ENCODE measurements at places on chromosomes 1 and 21.

DNA sequence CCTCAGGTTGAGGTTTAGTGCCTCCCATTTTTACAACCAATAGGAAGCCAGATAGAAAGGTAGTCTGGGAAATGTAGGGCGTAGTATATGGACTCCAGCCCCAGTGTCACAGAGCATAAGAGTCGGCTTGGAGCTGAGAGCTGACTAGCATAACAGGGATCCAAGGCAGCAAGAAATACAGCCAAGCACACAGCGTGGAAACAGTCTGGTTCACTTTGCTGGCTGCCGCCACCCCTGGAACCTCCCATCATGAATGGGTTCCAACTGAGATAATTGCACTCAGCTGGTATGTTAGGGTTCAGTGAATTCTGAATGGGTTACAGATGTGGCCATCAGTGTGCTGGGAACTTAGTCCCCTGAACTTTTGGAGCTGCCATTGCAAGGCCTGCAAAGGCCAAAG, 76.7 kb upstream of the GPR88 start:
- DNase-seq = no peak

DNA sequence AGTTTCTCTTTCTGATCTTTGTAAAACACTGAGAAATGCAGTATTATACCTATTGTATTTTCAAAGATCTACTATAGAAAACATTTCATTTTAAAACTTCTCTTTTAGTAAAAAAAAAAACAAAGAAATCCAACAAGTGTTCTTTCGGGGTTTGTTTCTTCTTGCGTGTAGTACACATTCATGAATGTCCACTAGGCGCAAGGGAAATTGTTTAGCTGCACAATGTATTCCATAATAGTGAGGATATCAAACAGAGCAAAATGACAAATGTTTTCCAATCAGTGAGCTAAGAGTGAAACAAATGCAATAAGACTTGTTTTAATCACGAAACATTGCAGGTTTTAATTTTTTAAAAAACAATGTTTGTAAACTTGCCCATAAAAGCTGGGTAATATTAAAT, 68.6 kb downstream of the LHX8 start:
- no peak for DNase-seq

DNA sequence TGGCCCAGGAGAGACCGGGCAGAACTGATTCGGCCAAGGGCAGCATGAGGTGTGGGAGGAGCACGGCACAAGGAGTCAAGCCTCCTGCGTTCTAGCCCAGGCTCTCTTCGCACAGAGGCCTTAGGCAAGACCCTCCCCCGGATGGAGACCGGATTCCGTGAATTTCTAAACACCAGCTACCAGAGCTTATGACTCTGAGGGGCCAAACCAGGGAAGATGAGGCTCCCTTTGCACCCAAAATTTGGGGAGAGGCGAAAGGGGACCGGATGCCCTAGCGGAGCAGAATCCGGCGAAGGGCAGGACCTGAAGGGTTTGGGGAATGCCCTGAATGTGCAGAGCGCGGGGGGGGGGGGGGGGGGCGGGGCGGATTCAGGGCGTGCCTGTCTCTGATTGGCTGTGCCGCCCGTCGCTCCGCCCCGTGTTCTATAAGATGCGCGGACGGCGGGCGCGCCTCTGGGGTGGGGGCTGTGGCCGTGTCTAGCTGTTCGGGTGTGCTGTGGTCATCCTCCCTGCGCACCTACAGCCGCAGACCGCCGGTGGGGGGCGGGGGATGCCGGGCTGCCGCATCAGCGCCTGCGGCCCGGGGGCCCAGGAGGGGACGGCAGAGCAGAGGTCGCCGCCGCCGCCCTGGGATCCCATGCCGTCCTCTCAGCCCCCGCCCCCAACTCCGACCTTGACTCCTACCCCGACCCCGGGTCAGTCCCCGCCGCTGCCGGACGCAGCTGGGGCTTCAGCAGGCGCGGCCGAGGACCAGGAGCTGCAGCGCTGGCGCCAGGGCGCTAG, at the start of gene TRNP1:
Gene TRNP1, plus strand, starts transcription at position 456 of the 783 bp plus-strand sequence. Its CDS starts 95 bp downstream, at position 551.
- DNase-seq = peak; percentile 49

- DNase-seq = no peak
Observed at GRCh38 chr21:39374046-39374445, 25.2 kb upstream of the HMGN1 start.

DNA sequence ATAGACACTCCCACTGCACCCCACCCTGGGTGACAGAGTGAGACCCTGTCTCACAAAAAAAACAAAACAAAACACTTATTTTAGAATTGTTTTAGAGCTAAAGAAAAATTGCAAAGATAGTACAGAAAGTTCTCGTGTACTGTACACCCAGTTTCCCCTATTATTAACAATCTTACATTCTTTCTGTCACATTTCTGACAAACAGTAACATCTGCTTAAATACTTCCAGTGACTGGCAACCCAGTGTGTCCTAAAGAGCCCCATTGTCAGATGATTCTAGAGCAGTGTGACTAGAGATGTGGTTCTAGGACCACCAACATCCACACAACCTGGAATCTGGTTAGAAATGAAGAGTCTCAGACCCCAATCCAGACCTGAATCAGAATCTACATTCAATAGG, 90.5 kb downstream of the LEPR start:
- DNase-seq = no peak

GRCh38 chr1:113677250-113678158, 81.8 kb downstream of the PHTF1 start:
- peak; percentile 27 for DNase-seq

GRCh38 chr1:111582016-111582415, 37.6 kb upstream of the RAP1A start:
- no peak for DNase-seq

- DNase-seq = no peak
Observed at GRCh38 chr1:202680586-202681352, 29.5 kb downstream of the SYT2 start.

GRCh38 chr1:155396874-155397476, 76.3 kb downstream of the RUSC1 start:
- no peak for DNase-seq

- DNase-seq = no peak
Observed at GRCh38 chr1:36126005-36126716, 1.1 kb upstream of the COL8A2 start.

- no peak for DNase-seq
Observed at GRCh38 chr1:119541389-119541788, 34.4 kb downstream of the HSD3B1 start.

DNA sequence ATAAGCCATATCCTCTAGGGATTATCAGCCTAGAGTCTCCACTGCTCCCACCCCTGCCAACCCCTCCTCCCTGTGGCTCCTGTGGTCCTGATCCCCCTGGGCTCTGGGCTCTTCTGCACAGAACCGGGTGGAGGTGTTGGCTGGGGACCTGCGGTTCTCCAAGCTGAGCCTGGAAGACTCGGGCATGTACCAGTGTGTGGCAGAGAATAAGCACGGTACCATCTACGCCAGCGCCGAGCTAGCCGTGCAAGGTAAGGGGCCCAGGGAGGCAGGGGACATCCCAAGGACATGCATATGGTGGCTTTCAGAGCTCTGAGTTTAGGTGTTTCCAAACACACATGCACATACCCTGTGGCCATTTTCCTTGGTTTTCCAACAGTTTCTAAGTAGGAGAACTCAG, 19.3 kb downstream of the CNTN2 start:
- no peak for DNase-seq

GRCh38 chr1:226349801-226350518, 41.0 kb upstream of the LIN9 start:
- no peak for DNase-seq

- peak; percentile 46 for DNase-seq
Observed at GRCh38 chr1:150282558-150282958, 204 bp downstream of the CIART start.

GRCh38 chr1:117621316-117621715, 15.5 kb downstream of the TENT5C start:
- DNase-seq = no peak

DNA sequence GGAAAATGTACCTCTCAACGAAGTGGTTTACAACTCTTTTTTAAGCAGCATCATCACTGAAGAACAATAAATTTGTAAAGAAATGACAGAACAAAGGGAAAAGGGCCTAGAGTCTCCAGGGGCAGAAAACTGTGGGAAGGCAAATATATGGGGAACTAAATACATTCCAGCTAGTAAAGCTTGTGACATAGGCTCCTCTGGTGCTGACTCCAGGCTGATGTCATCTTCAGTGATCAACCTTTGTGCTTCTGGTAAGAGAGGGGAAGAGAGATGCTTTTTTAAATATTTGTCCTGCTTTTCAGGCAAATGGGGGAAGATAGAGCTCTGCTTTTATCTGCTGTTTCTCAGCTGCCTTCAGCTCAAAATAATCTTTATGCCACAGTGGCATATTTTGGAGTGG, 323.2 kb downstream of the LRRIQ3 start:
- DNase-seq = no peak

GRCh38 chr1:206127336-206127735, 10.1 kb upstream of the AVPR1B start:
- no peak for DNase-seq

DNA sequence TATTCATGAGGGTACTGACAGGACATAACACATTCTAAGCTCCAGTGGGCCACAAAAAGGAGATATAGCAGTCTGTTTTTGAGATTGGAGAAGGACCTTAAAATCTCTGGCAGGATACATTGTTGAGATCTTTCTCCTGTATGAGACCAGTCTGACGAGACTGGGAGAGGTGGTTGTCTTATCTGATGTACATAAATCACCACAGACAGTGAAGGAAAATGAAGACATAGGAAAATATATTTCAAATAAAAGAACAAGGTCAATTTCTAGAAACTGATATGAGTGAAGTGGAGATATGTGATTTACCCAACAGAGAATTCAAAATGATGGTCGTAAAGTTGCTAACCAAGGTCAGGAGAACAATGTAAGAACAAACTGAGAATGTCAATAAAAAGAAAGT, 21.3 kb upstream of the EGLN1 start:
- no peak for DNase-seq

- no peak for DNase-seq
Observed at GRCh38 chr1:6448749-6449631, 17.0 kb downstream of the TNFRSF25 start.

DNA sequence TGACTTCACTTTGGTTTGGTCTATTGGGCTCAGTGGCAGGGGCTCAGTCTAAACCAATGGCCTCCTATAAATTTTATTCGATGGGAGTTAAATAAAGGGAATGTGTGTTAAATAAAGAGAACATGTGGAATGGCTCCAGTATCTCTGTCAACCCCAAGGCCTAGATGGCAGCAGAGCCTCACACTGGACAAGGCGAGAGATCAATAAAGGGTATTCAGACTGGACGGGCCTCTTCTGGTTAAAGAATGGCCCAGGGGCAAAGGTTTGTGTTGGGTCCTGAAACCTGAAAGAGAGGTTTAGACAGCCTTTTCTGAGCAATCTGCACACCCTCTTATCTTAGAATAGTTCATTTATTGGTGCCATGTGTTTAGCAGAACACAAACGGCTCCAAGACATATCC, 34.7 kb downstream of the SH3BP5L start:
- DNase-seq = no peak

DNA sequence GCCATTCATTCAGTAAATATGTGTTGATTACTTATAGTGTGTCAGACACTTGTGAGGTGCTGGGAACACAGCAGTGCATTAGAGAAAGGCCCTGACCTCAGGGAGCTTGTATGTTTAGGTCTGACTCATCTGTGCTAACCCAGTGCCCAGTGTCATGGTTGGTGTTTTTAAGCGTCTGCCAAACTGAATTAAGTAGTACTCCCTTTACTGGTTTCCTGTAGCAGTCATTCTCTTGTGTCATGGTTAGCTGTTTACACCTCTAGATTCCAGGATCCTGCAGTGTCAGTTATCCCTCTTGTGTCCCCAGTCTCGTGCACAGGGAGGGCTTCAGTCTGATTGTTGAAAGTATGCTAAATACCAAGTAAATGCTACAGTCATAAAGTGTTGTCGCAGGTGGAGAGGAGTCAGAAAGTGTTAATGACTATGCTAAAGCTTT, 14.2 kb downstream of the UCK2 start:
- no peak for DNase-seq

GRCh38 chr21:17451364-17451891, 61.4 kb upstream of the CXADR start:
- no peak for DNase-seq

- DNase-seq = no peak
Observed at GRCh38 chr1:182699393-182700350, 15.3 kb upstream of the RGS8 start.

- DNase-seq = no peak
Observed at GRCh38 chr1:228108055-228108690, 926 bp downstream of the MRPL55 start.

DNA sequence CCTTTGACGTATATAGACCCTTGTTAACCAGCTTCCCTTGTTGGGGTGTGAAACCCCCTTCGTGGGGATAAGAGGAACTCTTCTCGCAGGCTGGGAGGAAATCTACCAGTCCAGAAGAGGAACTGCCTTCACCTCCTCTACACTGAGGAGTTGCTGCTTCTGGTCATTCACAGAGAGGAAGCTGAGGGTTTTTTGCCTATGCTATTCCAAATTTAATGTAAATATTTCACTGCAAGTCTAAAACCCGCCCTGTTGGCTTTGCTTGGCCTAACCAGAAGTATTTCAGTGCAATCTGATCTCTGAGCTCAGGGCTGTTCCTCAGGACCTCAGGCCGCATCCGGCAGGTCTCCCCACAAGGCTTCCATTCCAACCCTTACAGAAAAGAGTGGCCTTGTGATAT, 150.1 kb downstream of the HIVEP3 start:
- DNase-seq = no peak

DNA sequence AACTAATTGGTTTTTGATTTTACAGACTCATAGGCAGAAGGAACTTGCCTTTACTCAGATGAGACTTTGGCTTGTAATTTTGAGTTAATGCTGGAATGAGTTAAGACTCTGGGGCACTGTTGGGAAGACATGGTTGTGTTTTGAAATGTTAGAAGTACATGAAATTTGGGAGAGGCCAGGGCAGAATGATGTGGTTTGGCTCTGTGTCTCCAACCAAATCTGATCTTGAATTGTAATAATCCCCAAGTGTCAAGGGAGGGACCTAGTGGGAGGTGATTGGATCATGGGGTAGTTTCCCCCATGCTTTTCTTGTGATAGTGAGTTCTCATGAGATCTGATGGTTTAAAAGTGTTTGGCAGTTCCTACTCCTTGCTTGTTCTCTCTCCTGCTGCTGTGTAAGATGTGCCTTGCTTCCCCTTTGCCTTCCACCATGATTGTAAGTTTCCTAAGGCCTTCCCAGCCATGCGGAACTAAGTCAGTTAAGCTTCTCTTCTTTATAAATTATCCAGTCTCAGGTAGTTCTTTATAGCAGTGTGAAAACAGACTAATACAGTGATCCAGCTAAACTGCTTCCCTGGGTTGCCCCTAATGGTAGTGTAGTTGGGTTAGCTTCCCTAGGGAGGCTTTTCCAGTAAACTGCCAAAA, 10.2 kb downstream of the CPT2 start:
- no peak for DNase-seq

DNA sequence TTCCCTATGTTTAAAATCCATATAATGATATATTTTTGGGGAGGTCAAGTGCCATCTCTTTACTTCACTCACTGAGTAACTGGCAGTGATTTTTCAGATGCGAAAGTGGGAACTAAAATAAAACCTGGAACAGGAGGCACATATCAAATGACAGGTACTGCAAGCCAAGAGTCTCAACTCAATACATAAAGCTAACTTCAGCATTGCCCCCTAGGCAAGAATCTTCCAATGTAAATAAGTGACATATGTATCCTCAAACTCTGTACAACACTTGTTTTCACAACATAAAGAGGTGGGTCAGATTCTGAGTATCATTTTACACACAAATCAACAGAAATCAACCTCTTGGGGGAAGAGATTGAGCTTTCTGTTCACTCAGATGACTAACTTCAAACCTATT, 18.1 kb downstream of the DCAF8 start:
- no peak for DNase-seq

Data from NCI-H748 treated with DMSO at 0.1 percent for 48 hours (cell line).